ENCODE measurements at places on chromosomes 3 and 15.

DNA sequence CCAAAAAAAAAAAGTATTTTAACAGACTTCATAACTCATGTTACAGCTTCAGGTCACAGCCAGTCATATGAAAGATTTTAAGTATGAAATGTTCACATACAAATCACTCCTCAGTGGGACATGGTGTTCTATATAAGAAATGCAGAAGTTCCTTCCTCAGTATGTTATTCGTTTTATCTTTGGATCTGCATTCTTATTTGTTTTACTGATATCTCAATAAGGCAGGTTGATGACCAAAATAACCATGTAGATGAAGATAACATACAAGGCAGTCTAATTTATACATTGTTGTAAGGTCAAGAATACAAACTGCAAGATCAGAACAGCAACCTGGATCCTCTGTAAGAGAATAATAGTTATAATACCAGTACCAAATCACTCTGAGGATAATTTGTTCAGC lies 75.6 kb downstream of the CHAC1 start:
- DNase-seq: no peak

DNA sequence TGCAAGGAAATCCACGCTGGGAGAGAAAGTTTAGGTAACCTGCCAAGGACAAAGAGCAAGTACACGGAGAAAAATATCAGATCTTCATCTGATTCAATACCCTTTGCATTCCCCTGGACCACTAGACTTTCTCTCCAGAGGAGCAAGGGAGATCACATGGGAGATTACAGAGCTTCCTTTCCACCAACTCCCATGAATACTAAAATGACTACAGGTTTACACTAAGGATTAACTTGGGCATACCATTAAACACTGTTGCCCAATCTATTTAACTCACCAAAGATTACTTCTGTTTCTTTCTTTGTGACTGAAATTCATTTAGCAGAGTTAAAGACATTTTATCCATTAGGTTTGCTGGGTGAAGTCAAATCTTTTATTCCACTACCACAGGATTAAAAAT lies 71.2 kb downstream of the RYK start:
- no peak for DNase-seq

- DNase-seq: no peak
These were observed 480.9 kb downstream of the ZIC1 start for GRCh38 chr3:147890114-147890513.

- no peak for DNase-seq
These were observed 292.3 kb upstream of the STT3B start for GRCh38 chr3:31240466-31240865.

DNA sequence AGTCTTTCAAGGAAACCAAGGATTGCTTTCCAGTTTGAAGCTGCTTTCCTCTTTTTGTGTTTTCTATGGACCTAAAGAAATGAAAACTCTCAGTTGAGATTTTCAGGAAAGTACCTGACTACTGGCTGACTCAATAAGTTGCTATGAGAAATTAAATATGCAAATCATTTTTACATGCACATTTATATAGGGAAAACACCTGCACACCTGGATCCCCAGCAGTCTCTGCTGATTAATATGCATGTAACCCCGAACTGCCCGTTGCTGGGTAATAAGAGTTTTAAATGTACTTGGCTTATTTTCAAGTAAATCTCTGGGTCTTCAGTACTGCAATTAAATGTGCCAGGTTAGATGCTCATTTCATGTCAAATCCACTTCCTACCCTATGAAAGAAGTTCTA lies 77.2 kb downstream of the KBTBD8 start:
- DNase-seq: no peak

GRCh38 chr15:77358545-77359240 lies 61.2 kb downstream of the PEAK1 start:
- no peak for DNase-seq

- DNase-seq: no peak
These were observed 58.4 kb downstream of the RPL39L start for GRCh38 chr3:187080799-187081450.

DNA sequence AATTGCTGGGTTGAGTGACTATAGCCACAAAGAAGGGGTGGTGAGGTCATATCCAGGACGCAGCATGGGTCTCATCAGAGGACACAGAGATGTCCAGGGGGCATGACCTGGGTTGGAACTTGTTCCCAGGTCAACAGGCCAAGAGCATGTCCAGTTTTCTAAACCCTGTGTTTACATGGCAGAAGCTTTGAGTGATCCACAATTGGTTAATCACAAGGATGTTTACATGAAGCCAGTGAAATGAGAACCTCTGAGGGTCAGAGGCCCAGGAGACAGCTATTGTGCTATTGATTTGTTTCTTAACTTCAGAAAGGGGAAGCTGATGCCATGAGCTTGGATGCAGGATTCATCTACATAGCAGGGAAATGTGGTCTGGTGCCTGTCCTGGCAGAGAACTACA lies 42.2 kb upstream of the TOPBP1 start:
- no peak for DNase-seq

DNA sequence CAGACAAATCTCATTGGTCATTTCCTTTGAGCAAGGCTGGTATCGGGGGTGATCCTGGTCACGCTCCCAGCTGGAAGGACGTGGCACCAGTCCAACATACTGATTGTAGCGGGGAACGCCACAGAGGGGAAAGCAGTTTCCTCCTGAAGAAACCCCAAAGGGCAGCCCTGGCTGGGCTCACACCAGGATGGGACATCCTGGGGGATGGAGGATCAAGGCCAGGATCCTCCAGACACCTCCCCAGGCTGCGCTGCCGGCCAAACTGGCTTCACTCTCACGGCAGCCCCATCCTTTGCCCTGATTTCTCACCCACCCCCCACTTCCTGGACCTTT lies 36.6 kb downstream of the MUC20 start:
- DNase-seq: no peak
